ENCODE measurements at places on chromosomes 13 and 19. TPM values are rescaled to one million over a fixed set of nuclear protein-coding genes. Genes with fewer than 3 reads are reported as not detected.

Gene CEACAM20
- total RNA-seq: not detected

Gene KLK4
- total RNA-seq: 0.76 TPM

Gene CCL25
- not detected for total RNA-seq

Gene ZNF99
- total RNA-seq: 0.03 TPM

Gene CLDN10
- 35.7 TPM for total RNA-seq

Gene GRIK5
- 42.5 TPM for total RNA-seq

DNA sequence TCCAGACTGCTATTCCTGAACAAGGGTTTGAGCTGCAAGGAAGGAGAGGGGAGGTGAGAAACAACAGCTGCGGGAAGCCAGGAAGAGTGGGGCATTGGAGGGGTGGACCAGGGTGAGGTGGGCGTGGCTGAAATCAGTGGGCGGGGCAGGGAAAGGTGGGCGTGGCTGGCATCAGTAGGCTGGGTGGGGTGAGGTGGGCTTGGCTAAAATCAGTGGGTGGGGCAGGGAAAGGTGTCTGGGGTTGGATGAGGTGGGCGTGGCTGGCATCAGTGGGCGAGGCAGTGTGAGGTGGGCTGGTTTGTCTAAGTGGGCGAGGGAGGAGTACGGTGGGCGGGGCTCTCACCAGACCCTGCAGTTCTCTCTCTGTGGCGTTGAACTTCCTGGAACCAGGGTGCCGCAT lies 87.6 kb downstream of the MUC16 start:
- no peak overlapping the region for H3K27ac ChIP-seq
- no peaks in the 10 kb centered on the region for H3K4me1 ChIP-seq
- H3K4me3 ChIP-seq: no peak overlapping the region
- no peaks in the 10 kb centered on the region for H3K36me3 ChIP-seq
- H3K27me3 ChIP-seq: no peaks in the 10 kb centered on the region

DNA sequence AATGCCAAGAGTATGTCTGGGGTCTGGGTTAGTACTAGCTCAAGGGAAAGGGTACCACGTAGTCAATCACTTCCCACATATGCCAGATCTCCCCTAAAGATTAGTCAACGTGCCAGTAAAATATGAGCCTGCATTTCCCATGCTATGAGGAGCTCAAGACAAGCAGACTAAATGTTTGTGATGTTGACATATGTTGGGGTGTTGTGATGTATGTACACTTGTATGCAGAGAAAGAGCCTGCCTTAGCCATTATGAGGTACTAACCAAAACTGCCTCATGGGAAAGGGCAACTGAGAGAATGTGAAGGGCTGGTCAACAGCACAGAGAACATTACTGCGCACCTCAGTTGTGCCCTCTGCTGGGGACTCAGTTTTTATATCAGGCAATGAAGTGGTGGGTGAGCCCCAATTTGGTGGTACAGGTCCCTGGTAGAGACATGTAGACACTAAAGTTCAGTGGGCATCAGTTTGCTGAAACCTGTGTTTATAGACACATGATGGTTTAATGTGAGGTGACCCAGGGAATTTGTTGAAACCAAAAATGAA lies 287.0 kb downstream of the DCT start:
- H3K4me3 ChIP-seq: no peak overlapping the region
- no peaks in the 10 kb centered on the region for H3K36me3 ChIP-seq
- peak; percentile 63 for DNase-seq
- H3K27ac ChIP-seq: no peak overlapping the region
- no peaks in the 10 kb centered on the region for H3K27me3 ChIP-seq

DNA sequence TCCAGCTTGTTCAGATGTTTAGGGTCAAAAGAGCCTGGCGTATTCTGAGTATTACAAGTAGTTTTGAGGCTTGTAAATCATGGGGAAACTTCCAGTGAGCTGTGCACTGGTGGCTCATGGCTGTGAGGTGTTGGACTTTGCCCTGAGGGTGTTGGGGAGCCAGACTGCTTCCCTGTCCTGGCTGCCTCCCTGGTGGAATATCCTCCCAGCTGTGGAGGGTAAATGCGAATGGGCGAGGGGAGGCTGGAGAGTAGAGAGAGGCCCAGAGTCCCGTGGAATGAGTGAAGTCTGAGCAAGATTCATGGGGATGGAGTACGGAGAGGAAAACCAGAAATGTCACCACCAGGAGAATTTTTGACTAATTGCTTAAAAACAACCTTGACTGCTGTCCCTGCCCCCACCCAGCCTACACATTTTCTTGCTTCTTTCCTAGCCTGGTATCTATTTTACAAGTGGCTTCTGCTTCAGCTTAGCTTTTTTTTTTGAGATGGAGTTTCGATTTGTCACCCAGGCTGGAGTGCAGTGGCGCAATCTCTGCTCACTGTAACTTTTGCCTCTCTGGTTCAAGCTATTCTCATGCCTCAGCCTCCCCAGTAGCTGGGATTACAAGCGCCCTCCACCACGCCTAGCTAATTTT lies 3.7 kb downstream of the SNRPA start:
- H3K27ac ChIP-seq: peak overlapping the region; percentile 55
- H3K36me3 ChIP-seq: peaks cover 38% of the 10 kb centered on the region
- H3K4me1 ChIP-seq: peaks cover 18% of the 10 kb centered on the region
- H3K27me3 ChIP-seq: no peaks in the 10 kb centered on the region
- H3K4me3 ChIP-seq: peak overlapping the region; percentile 40

GRCh38 chr19:15631817-15632216 lies 8.9 kb upstream of the CYP4F3 start:
- H3K27ac ChIP-seq: no peak overlapping the region
- no peaks in the 10 kb centered on the region for H3K4me1 ChIP-seq
- peak; percentile 28 for DNase-seq
- no peaks in the 10 kb centered on the region for H3K36me3 ChIP-seq
- H3K27me3 ChIP-seq: no peaks in the 10 kb centered on the region

GRCh38 chr13:35210261-35210660 lies 266.2 kb downstream of the MAB21L1 start:
- no peak for DNase-seq
- no peak overlapping the region for H3K27ac ChIP-seq
- H3K27me3 ChIP-seq: no peaks in the 10 kb centered on the region
- H3K4me3 ChIP-seq: no peak overlapping the region

GRCh38 chr13:85508683-85509329 lies 290.4 kb downstream of the SLITRK6 start:
- H3K27ac ChIP-seq: no peak overlapping the region
- H3K27me3 ChIP-seq: no peaks in the 10 kb centered on the region
- H3K4me1 ChIP-seq: no peaks in the 10 kb centered on the region
- DNase-seq: peak; percentile 46
- no peak overlapping the region for H3K4me3 ChIP-seq

DNA sequence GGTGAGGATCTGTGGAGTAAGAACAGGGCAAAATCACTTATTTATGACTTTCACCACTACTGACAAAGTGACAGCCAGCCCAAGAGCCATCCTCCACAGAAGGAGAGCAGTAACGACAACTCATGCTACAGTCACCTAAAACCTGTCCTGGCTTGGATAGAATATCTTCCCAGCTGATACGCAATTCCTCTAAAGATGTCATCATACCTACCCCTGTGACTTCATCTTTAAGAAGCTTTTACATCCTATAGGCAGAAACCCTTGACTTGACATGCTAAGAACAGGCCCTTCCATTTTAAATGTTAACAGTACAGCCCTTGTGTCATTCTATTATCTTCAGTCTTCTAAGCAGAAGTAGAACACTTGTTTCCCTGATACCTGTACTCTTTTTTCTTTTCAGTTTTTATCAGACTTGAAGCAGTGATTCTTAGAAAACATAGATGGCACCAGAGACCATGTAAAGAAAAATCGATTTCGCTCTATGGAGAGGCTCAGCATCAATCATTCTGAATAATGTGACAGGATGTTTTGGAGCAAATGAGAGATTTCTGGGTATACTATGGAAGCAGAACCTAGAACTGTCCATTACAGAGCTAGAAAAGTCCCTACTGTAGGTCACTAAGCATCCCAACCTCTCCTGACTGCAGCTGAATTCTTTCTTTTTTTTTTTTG lies 20.1 kb downstream of the STOML3 start:
- no peak overlapping the region for H3K4me3 ChIP-seq
- no peaks in the 10 kb centered on the region for H3K36me3 ChIP-seq
- DNase-seq: peak; percentile 42
- H3K27me3 ChIP-seq: no peaks in the 10 kb centered on the region

- no peak for DNase-seq
- peaks cover 10% of the 10 kb centered on the region for H3K4me1 ChIP-seq
- H3K27me3 ChIP-seq: peaks cover 31% of the 10 kb centered on the region
- H3K27ac ChIP-seq: no peak overlapping the region
- no peaks in the 10 kb centered on the region for H3K36me3 ChIP-seq
These were observed 16.1 kb upstream of the NANOS3 start for GRCh38 chr19:13860679-13861391.

DNA sequence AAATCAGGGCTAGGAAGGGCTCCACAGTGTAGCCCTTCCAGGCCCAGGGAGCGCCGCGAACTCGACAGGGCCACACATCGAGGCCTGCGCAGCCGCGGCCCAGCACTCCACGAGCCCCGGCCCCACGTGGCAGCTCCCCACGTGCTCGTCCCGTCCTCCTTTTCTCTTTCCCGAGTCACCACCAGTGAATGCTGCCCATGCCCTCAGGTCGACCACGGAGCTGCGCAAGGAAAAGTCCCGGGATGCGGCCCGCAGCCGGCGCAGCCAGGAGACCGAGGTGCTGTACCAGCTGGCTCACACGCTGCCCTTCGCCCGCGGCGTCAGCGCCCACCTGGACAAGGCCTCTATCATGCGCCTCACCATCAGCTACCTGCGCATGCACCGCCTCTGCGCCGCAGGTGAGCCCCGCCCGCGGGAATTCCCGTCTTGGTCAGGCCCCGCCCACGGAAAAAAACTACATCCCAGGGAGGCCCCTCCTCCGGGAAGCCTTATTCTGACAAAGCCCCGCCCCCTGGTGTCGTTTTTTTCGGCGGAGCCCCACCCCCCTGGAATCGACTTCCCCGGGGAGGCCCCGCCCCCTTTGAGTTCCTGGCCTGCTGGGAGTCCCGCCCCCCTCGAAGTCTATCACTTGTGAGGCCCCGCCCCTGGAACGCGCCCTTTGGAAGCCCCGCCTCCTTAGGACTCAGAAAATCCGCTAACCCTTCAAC lies 7.0 kb downstream of the HIF3A start:
- peak; percentile 100 for DNase-seq
- H3K36me3 ChIP-seq: peaks cover 16% of the 10 kb centered on the region
- H3K4me1 ChIP-seq: peaks cover 35% of the 10 kb centered on the region
- H3K4me3 ChIP-seq: peak overlapping the region; percentile 52
- H3K27ac ChIP-seq: peak overlapping the region; percentile 80
- H3K27me3 ChIP-seq: no peaks in the 10 kb centered on the region

DNA sequence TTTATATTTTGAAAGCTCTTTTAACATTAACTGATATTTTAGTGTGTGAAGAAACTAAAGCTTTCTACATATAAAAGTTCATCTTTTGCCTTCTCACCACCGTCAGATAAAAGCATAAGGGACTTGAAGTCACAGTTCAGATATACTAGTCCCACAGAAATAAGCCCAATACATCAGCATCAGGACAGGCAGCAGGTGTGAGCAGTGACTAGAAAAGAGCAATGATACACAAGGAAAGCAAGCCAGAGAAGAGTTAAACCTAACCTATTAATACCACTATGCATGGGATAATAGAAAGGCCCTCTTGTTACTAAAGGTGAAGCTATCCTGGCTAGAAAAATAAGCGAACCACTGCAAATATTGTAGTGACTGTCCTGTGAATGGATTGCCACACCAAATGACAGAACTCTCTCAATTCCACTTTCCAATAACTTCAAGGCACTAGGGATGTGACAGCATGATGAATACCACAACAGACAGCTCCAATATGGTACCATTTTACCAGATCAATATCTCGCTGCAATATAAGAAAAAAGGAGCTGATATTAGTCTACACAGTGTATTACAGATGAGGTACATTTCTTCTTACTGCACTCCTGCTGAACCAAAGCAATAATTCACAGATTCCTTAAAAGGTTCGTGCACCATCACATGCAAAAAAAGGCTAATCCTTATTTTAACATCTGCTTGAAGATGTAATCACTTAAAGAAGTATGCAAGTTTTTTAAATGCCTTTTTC lies 114.1 kb downstream of the DACH1 start:
- H3K36me3 ChIP-seq: no peaks in the 10 kb centered on the region
- H3K4me3 ChIP-seq: no peak overlapping the region
- no peak overlapping the region for H3K27ac ChIP-seq
- H3K4me1 ChIP-seq: peaks cover 14% of the 10 kb centered on the region
- no peaks in the 10 kb centered on the region for H3K27me3 ChIP-seq
- no peak for DNase-seq

GRCh38 chr19:51181913-51182419 lies 39.9 kb downstream of the SIGLEC7 start:
- H3K27me3 ChIP-seq: peaks cover 11% of the 10 kb centered on the region
- peak overlapping the region; percentile 43 for H3K4me3 ChIP-seq
- DNase-seq: peak; percentile 93
- H3K36me3 ChIP-seq: no peaks in the 10 kb centered on the region
- H3K4me1 ChIP-seq: no peaks in the 10 kb centered on the region

GRCh38 chr19:42290523-42291434 lies 11.2 kb upstream of the PRR19 start:
- peaks cover 4% of the 10 kb centered on the region for H3K4me1 ChIP-seq
- no peaks in the 10 kb centered on the region for H3K27me3 ChIP-seq
- no peak overlapping the region for H3K27ac ChIP-seq
- peaks cover 4% of the 10 kb centered on the region for H3K36me3 ChIP-seq

DNA sequence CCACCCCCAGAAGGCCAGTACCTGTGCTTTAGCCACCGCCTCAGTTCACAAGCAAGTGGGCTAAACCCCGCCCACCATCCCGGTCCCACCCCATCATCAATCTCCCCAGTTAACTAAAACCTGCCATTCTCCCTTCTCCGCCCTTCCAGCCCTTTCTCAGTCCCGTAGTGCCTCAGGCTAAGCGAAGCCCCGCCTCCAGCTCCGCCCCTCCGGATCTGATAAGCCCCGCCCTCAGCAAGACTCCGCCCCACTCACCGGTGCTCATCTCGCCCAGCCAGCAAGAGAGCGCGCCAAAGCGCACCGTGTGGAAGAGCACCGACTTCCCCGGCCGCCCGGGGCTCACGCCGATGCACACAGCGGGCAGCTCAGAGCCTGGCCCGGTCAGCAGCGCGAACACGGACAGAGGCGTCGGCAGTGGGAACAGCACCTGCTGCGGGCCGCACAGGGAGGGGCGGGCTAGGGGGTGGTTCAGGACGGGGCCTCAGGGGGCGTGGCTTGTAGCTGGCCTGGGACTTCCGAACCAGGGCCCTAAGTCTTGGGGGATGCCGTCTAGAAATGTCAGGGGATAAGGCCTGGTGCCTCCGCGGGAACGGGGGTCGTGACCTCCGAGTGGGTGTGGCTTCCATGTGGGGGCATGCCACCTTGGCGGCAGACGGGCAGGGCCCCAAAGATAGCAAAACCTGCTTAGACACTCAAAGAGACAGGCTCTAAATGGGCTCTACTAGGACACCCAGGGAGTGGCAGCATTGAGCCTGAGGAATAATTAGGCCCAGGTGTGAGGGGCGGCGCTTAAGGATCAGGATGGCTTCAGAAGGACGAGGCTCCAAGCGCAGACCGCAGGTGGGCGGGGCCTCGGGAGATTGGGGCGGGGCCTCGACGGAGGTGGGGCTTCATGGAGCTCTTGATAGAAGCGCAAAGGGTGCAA lies 21.4 kb downstream of the MAP4K1 start:
- DNase-seq: peak; percentile 98
- H3K27me3 ChIP-seq: no peaks in the 10 kb centered on the region
- H3K27ac ChIP-seq: peak overlapping the region; percentile 83
- no peaks in the 10 kb centered on the region for H3K36me3 ChIP-seq
- peak overlapping the region; percentile 84 for H3K4me3 ChIP-seq
- no peaks in the 10 kb centered on the region for H3K4me1 ChIP-seq

GRCh38 chr13:40026174-40026585 lies 370.7 kb downstream of the COG6 start:
- H3K36me3 ChIP-seq: no peaks in the 10 kb centered on the region
- no peaks in the 10 kb centered on the region for H3K27me3 ChIP-seq
- no peak overlapping the region for H3K27ac ChIP-seq
- peaks cover 7% of the 10 kb centered on the region for H3K4me1 ChIP-seq
- no peak overlapping the region for H3K4me3 ChIP-seq
- no peak for DNase-seq

Data from GM23338 (cell line).